ENCODE measurements at places on chromosomes 16 and 17.
A peak's percentile ranks its signal among the peaks of the same experiment; 100 is the strongest.

DNA sequence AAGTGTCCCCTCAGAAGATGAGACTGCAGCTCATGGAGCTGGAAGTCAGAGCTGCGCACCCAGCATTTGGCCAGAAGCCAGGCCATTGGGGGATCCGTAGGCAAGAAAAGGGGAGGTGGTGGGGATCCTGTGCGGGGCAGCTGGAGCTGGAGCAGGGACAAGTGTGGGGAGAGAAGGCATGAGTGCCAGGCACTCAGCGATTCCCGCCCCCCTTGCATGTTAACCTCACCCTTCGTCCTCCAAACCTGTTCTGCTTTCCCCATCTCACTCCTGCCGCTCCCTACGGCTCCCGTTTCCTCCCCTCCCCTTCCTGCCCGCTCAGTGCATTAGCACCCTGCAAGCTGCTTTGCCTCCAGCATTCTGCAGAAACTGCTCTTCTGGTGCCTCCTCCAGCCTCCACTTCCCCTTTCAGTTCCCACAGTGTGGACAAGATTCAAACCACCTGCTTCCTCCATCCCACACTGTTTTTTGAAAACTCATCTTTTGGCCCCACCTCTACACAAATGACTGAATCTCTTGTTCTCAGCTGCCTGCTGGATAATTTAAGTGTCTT is 5.6 kb downstream of the ALOX15 start:
- DNase-seq, result peak; percentile 22

DNA sequence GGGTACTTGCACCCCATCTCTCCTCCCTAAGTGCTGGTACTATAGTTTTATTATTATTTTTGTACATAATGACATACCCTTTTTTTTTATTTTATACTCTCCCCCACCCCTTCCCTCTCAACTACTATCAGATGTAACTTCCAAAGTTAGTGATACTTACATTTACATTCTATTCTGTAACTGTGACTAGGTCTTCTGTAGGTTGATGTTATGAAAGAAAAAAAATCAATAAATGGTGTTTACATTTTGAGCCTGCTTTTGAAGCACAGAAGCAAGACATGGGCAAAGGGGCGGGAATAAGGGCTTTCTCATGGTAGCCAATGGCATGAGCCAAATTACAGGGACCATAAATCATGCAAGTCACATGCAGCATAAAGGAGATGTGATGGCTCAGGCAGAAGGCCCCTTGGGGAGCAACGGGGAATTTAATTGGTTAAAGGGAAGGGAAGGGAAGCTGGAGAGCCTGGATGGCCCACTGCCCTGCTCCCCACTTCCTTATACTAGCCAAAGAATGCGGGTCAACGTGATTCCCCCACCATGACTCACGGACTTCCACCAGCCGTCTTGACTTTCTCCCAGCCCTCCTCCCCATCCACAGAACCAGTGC is 2.4 kb upstream of the ACSF2 start:
- DNase-seq, result no peak

GRCh38 chr16:53071748-53072301 is 17.0 kb downstream of the CHD9 start:
- DNase-seq, result no peak

DNA sequence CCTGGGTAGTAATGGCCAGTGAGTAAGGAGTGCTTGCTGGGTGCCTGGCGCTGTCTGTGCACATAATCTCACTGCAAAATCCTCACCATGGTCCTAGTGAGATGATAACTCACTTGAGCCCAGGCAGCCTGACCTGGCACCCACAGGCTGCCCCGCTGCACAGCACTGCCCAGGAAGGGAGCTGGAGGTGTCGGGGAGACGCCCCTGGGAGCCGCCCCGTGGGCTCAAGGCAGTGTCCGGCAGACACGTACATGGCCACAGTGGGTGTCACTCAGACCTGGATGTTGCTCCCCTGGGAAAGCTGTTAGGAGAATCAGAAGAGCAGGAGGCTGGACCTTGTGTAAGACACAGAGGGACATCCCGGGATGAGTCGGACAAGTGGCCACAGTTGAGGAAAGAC is 44.2 kb downstream of the BEAN1 start:
- DNase-seq, result no peak

- peak; percentile 52 for DNase-seq
Observed at GRCh38 chr17:74512624-74513091, 18.6 kb downstream of the CD300LB start.

DNA sequence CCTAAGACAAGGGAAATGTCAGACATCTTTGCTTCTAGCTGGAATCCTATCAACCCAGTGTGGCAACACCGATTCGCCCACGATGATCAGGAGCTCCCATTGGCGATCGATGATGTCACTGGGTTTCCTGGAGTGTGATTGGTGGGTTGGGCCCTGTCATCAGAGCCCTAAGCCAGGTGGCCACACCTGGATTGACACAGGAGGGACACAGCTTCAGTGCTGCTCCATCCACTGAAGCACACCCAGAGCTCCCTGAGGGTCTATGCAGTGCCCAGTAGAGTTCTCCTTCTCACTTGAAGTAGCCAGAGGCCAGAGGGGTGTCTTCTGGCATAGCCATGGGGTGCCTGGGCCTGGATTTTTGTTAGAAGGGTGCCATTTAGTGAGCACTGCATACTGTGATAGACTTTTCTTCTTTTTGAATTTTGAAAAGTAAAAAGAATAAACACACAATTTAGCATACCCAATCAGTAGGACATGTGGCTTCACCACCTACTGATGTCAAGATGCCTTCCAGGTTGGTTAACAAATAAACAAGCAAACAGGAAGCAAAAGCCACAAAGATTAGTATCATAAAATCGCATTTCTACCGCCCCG is 77.6 kb downstream of the CMIP start:
- DNase-seq, result no peak

GRCh38 chr17:39164675-39165143 is 1.3 kb downstream of the ARL5C start:
- DNase-seq, result peak; percentile 76

- peak; percentile 39 for DNase-seq
Observed at GRCh38 chr16:24075931-24076716, 180.0 kb upstream of the CACNG3 start.

GRCh38 chr17:339193-340061 is 13.2 kb downstream of the RPH3AL start:
- DNase-seq, result no peak

DNA sequence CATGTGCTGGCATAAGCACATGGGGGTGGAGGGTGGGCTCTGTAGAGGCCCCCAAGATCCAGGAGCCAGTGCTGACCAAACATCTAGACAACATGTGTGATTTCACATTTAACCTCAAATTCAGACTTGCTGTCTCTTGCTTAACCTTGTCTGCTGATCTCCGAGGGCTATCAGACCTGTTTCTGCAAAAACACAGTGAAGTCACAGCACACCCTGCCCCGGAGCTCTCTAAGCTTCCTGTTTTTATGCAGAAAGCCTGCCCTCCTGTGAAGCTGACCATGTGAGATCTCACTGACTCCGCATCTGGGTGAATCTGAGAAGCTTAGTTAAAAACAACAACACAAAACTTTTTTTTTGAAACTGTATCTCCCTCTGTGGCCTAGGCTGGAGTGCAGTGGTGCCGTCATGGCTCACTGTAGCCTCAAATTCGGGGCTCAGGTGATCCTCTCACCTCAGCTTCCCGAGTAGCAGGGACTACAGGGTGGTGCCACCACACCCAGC is 6.6 kb upstream of the DPEP2 start:
- DNase-seq, result no peak

- DNase-seq, result no peak
Observed at GRCh38 chr17:80763293-80763867, 218.7 kb downstream of the RPTOR start.
